Vein endothelial cell (primary cell): ENCODE measurements at places on chromosomes 11 and 22. TPM values are rescaled to one million over a fixed set of nuclear protein-coding genes. Genes with fewer than 3 reads are reported as not detected.

Gene SLC25A18
- total RNA-seq, result not detected in 2 replicates

Gene MYOD1
- not detected in 2 replicates for total RNA-seq

Gene FDXACB1
- 2.1 and 3.3 TPM in 2 replicates for total RNA-seq

Gene POU2AF3
- not detected in 2 replicates for total RNA-seq

Gene FIBIN
- not detected in 2 replicates for total RNA-seq

Gene MPPED2
- total RNA-seq, result 0.33 TPM in 1 of 2 replicates, not detected in the other

Gene NLRP6
- not detected in 2 replicates for total RNA-seq

Gene CALCA
- total RNA-seq, result not detected in 2 replicates

Gene CCDC116
- 0.33 and 0.38 TPM in 2 replicates for total RNA-seq

Gene RASL10A
- total RNA-seq, result 0.96 and 1.3 TPM in 2 replicates

Gene MOGAT2
- not detected in 2 replicates for total RNA-seq

Gene OR51B2
- not detected in 2 replicates for total RNA-seq

Gene DESI1
- total RNA-seq, result 43.1 and 48.4 TPM in 2 replicates

Gene GTSE1
- total RNA-seq, result 8.8 and 15.7 TPM in 2 replicates

Gene MS4A1
- total RNA-seq, result not detected in 2 replicates

Gene PPP6R3
- 169 and 175 TPM in 2 replicates for total RNA-seq

Gene CFAP300
- total RNA-seq, result 0.33 and 0.57 TPM in 2 replicates

Gene LRRN4CL
- total RNA-seq, result 0.19 and 0.33 TPM in 2 replicates

Gene CD3E
- total RNA-seq, result 0.33 TPM in 1 of 2 replicates, not detected in the other

Gene C11orf86
- not detected in 2 replicates for total RNA-seq

Gene TMEM86A
- total RNA-seq, result 2.5 and 3.3 TPM in 2 replicates

Gene NR1H3
- 3.7 and 7.8 TPM in 2 replicates for total RNA-seq

Gene CRYBB1
- total RNA-seq, result not detected in 2 replicates

Gene KIRREL3
- total RNA-seq, result 0.10 TPM in 1 of 2 replicates, not detected in the other

Gene GALNT18
- 10.1 and 27.3 TPM in 2 replicates for total RNA-seq

Gene A4GALT
- 27.8 and 36.3 TPM in 2 replicates for total RNA-seq

Gene SMTNL1
- not detected in 2 replicates for total RNA-seq

Gene FAM89B
- 29.3 and 59.4 TPM in 2 replicates for total RNA-seq

Gene CD248
- 0.19 TPM in 1 of 2 replicates, not detected in the other for total RNA-seq

Gene PNPLA3
- total RNA-seq, result 0.98 and 2.9 TPM in 2 replicates

Gene NCAM1
- 1.4 and 1.6 TPM in 2 replicates for total RNA-seq

Gene DERL3
- 0.33 TPM in 1 of 2 replicates, not detected in the other for total RNA-seq

Gene OR4D5
- not detected in 2 replicates for total RNA-seq

Gene GLYAT
- not detected in 2 replicates for total RNA-seq

Gene NCF4
- not detected in 2 replicates for total RNA-seq

Gene CRYBA4
- total RNA-seq, result not detected in 2 replicates
